ENCODE measurements at places on chromosomes 1 and 21.

DNA sequence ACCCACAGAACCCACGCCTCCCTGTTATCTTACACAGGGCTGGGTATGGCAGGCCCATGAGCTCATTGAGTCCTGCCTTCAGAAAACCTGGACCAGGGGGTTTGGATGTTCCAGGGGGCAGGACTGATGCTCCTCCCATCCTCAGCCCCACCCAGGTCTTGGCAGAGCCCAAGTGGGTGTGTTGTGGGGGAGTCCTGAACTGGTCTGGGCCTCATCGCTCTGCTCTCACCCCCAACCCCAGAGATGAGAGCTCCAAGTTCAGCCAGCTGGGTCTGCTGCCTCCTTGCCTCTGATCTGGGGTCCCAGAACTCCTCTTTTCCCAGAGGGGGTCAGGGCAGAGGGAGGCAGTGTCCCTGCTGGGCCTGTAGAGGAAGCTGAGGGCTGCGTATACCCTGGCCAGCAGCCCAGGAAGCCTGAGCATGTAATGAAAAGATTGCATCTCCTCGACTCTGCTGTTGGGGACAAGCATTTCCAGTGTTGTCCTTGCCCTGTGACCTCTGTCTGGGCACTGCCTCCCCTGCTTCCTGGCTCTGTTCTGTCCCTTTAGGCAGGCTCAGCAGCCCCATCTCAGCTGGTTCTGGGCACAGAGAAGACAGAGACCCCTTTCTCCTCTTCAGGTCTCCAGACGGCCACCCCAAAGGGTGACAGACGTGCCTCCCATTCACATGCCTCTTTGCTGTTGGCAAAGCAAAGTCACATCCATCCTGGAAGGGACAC is 54.7 kb upstream of the EPS8L3 start:
- no peak for DNase-seq

DNA sequence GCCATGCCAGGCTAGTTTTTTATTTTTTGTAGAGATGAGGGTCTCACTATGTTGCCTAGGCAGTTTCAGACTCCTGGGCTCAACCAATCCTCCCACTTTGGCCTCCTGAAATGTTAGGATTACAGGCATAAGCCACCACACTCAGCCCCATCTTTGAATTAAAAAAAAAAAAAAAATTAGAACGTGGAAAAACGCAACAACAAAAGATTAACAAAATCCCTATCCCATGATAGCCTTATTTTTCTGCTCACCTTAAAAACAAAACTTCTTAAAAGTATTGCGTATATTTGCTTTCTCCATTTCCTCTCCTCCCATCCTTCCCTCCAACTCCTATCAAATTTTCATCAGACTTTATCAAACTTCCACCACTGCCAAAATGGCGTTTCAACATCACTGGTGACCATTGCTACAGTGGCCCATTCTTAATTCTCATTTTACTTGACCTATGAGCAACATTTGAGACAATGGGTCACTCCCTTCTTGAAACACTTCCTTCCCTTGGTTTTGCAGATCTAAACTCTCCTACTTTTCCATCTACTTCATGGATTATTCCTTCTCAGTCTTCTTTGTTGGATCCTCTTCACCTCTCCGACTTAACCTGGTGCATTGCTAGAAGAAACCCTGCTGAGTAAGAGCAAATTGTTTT is 579 bp upstream of the ZNF684 start:
- DNase-seq = no peak

DNA sequence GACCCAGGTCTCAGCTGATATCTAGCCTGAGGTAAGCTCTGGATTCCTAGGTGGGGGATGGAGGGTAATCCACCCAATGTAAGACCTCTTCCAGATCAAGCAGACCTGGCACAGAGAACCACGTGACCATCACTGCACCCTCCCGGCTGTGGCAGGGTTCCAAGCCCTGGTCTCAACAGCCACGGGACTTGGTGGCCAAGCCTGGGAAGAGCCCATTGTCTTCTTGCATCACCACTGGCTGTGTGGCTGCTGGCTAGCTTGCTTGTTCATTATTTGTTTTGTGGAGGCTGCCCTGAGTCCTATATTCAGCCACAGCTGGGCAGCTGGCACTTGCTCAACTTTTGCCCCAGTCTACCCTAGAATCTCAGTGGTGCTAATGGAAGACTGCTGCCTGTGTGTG is 24.1 kb upstream of the NFASC start:
- no peak for DNase-seq

DNA sequence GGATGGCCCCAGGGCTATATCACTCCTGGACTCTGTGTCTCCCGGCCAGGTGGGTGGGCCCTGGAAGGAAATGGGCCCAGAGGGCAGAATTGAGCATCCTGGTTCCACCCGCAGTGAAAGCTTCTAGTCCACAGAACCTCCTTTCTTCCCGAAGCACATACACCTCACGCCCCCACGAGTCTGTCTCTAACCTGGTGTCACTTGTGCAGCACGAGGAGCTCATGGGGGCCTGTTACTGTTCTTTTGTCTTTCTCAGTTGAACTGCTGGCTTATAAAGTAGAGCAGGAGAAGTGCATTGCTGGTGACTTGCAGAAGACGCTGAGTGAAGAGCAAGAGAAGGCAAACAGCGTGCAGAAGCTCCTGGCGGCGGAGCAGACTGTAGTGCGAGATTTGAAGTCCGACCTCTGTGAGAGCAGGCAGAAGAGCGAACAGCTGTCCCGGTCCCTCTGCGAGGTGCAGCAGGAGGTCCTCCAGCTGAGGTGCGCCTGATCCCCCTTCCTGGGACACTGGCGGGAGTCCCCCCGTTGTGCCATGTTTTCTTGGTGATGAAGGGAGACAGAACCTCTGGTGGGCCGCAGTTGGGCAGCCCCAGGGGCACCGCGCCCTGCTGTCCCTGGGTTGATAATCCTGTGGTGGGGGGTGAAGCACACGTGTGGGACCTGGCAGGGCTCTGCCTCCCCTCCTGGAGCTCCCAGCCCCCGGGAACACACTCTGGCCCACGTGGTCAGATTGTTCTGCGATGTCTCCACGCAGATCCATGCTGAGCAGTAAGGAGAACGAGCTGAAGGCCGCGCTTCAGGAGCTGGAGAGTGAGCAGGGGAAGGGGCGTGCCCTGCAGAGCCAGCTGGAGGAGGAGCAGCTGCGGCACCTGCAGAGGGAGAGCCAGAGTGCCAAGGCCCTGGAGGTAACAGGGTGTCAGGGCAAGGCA is 28.7 kb upstream of the DIP2A start:
- DNase-seq = no peak

DNA sequence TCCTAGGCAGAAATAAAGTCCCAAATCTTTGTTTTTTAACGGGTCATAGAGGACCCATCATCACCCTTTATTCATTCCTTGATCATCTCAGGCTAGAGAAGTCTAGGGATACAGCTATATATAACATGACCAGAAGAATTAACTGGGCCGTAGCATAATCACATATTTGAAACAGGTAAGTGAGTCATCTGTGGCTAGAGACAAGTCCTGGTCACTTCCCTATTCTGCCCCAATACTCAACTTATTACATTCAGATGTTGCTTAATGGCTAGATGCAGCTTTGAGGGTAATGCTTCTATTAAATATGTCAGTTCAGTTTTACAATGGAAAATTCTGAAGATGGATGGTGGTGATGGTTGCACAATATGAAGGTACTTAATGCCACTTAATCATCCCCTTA is 47.0 kb downstream of the EXO1 start:
- DNase-seq = no peak

- DNase-seq = no peak
Observed at GRCh38 chr1:3598051-3598491, 13.2 kb downstream of the MEGF6 start.

GRCh38 chr1:61887931-61888564 is 145.8 kb downstream of the PATJ start:
- DNase-seq = no peak
